ENCODE measurements at places on chromosomes 3 and 15.

DNA sequence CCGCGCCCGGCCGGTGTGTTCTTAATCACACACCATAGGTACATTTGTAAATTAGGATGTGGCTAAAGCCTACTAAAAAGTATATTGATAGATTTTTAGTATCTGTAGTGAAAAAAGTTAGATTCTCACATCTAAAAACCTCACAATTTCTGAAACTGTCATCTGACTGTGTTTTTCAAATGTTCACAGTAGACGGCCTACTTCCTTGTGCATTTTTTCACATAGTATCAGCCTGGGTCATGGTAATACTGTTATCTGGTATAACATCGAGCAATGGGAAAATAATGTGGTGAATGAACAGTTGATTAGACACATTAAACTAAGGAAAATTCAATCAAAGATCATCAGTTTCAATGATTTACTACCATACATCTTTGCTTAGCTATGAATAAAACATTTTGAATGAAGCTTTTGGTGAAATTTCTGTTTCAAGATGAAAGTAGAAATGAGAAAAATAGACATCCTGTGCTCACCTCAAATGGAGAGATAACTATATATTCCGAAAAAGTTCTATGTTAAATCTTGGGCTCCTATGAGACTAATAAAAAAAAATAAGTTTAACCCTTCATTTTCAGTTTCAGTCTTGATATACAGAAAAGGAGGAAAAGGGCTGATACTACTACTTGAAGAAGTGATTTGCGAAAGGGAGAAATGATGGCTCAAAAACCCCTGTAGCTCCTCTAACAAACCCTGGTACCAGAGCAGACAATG is 262.7 kb downstream of the ZBTB20 start:
- no peak for DNase-seq

DNA sequence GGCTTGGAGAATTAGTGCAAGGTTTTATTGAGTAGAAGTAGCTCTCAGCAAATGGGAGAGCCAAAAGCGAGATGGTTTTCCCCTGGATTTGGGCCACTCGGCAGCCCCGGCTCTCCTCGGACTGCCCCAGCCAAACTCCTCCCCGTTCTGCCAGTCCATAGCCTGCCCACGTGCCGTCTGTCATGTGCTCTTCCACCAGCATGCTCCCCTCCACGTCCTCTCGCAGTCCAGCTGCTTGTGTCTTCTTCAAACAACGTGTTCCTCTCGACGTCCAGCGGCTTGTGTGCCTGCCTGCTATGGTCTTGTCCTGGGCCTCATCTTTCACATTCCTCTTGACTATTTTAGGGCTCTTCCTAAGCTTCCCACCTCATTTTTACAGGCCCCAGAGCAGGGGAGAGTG is 16.7 kb upstream of the SECISBP2L start:
- DNase-seq: no peak

DNA sequence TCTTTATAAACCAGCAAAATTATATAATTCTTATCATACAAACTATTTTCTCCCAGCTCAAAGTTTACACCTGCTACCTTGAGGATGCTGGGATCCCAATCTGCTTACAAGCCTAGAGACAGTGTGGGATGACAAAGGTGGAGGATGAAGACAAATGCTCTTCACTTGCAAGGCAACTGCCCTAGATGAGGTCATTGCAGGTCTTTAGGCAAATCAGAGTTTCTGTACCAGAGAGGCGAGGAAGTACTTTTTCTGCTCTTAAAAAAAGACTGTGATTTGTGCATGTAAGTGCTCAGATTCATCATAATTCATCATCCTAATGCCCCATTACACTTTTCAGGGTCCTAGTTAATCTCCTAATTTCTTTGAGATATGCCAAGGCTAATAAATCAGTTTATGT is 376.1 kb downstream of the ZPLD1 start:
- no peak for DNase-seq

DNA sequence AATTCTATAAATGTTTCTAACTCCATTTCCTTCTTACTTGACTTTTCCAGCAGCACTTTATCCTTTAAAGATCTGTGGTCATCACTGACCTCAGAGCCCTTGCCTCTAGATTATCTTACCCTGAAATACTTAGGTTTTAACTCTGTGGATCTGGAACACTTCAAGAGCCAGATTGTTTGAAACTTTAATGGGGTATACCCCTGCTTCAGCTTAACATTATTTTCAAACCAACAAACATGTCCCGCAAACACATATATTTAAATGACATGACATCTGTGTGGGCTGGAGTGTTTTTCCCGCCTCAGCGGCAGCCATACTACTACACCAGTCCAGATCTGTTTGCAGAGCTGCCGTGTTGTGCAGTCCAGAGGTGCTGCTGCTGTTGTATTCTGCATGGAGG is 252.0 kb upstream of the TPM1 start:
- DNase-seq: no peak

GRCh38 chr15:79101866-79102581 is 11.4 kb upstream of the RASGRF1 start:
- no peak for DNase-seq
